Stimulated activated CD4-positive, alpha-beta T cell treated with anti-CD3 and anti-CD28 coated beads, Interleukin-12 subunit alpha, Interleukin-12 subunit beta, amount 100 ng/mL, for 24 hours (primary cell): ENCODE measurements at places on chromosomes 16 and 17.

DNA sequence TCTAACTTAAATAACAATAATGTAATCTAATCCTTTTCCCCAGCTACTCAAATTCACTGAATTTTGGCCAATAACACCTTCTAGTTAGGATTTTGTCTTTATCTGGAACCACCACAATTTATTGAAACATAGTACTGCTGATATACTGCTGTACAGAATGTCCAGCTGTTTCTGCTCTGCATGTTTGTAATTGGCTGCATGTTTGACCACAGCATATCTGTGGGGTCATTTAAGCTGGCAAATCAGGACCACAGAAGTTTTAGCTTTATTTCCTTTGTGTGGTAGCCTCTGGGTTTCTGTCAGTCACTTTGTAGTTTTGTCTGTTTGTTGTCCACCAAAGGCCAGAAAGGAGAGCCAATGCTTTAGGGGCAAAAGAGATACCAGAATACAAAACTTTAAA lies 22.2 kb upstream of the RAB11FIP4 start:
- DNase-seq, result no peak

GRCh38 chr17:79026376-79027273 lies 2.7 kb downstream of the C1QTNF1 start:
- DNase-seq, result no peak

GRCh38 chr17:66678827-66679226 lies 156.1 kb upstream of the CACNG5 start:
- no peak for DNase-seq

DNA sequence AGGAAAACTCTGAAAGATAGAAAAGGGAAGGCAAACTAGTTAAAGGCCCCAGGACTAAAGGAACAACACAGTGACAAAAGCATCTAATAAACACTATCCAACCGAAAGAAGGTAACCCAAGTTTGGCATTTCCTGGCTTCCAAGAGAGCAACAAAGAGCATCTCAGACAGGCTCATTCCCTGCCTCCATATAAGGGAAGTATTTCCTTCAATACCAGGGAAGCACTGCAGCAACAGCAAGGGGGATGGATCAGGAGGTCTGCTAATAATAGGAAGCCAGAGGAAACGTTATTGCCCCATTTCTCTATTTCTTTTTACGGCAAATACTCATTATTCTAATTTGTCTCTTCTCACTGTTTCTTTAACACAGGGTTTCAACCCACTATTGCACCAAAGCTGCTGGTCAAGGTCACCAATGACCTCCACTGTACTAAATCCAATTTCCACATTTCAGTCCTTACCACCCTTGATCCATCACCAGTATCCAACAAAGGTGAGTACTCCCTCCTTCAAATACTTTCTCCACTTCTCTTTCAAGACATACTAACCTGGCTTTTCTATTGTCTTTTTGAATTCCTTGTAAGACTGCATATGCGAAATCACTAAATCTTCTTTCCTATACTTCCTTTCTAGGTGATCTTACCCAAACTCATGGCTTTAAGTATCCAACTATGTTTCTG lies 86.1 kb downstream of the KANSL1 start:
- no peak for DNase-seq

- no peak for DNase-seq
Observed at GRCh38 chr17:75277664-75278071, 6.6 kb upstream of the MIF4GD start.

DNA sequence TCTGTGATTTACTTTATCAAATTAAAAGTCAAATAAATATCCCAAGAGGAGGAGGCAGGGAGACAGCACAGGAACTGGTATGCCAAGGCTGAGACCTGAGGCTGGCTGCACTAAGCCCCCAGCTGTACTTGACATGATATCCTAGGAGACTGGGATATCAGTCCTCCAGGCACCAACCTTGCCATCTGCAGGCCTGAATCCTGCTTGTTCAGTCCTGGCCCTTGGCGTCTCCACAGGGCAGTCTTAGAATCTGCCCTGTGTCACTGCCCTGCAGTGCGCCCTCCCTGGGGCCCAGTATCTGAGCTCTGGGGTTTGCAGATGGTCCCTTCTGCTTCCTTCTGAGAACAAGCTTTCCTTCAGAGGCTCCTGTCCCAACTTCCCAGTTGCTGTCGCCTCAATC lies 75.9 kb downstream of the HS3ST3A1 start:
- no peak for DNase-seq

DNA sequence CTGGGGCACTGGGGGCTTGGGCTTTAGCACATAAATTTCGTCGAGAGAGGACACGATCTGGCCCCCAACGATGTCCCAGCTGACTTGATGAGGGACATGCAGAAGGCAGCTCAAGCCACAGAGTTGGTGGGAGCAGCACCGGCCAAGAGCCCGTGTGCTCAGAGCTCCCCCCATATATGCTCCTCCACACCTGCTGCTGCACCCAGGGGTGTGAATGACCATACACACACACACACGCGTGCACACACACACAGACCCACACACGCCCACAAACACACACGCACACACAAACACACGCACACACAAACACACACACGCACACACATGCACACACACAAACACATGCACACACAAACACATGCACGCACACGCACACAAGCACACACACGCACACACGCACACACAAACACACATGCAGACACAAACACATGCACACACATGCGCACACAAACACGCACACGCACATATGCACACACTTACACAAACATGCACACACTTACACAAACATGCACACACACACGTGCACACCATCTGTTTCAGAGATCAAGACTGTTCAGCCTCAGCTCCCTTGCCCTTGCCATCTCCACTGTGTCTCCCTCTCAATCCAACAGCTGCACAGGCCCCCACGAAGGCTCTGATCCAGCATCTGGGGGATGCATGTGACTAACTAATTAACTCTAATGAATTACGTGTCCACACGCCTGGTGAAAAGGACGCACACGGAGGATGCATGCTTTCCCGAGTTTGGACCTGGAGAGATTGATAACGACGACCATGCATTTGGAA lies 85.6 kb upstream of the TNRC6C start:
- DNase-seq, result no peak

- DNase-seq, result no peak
Observed at GRCh38 chr17:63390090-63390489, 56.0 kb downstream of the CYB561 start.

- no peak for DNase-seq
Observed at GRCh38 chr16:52078716-52079655, 468.0 kb downstream of the TOX3 start.

GRCh38 chr16:3035289-3035971 lies 1.3 kb downstream of the BICDL2 start:
- no peak for DNase-seq

DNA sequence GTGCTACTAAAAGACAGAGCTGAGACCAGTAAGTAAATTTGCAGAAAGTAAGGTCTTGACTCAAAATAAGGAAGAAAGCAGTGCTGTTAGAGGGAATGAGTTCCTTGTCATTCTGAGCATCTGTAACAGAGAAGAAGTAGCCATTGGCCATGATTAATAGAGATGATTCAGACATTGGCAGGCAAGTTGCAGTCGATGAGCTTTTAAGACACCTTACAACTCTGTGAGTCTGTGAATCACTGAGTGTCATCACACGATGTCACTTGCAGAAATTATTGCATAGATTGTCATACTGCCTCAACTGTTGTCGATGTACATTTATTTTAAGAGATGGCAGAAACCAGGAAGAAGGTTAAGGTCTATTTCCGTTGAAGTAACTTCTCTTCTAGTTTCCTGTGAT lies 201.1 kb upstream of the CDH13 start:
- DNase-seq, result no peak

GRCh38 chr16:12147681-12148080 lies 171.1 kb downstream of the SNX29 start:
- no peak for DNase-seq

- DNase-seq, result no peak
Observed at GRCh38 chr17:6843241-6843880, 11.8 kb upstream of the TEKT1 start.

DNA sequence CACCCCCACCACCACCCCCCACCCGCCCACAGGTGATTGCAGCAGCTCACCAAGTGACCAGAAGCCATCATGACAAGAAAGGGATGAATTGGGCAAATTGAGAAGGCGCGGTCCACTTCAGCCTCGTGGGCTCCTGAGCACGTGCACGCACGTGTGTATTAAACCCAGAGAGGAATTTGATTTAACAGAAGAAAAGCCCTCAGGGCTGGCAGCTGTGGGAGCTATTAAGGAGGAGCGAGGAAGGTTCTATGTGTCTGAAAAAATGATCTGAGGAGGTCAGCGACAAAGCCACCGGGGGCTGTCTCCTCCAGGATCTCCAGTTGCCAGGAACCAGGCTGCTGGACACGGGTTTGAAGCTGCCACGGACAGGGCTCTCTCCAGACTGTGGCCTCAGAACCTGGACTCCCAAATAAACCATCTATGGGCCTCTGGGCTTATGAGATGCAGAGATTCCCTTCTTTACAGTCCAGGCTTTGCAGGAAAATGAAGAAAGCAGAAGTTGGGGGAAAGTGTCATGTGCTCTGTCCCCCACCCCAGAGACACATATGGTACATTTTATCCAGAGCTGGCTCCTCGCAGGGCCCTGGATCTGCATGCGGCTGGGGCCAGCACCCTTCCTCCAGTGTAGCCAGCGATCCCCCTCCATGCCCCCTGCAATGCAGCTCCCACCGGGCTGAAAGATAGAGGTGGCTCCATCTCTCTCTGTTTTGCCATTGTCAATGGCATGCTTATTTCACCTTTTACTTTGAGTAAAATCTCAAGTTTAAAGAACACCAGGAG lies 219.7 kb upstream of the RPL38 start:
- no peak for DNase-seq

DNA sequence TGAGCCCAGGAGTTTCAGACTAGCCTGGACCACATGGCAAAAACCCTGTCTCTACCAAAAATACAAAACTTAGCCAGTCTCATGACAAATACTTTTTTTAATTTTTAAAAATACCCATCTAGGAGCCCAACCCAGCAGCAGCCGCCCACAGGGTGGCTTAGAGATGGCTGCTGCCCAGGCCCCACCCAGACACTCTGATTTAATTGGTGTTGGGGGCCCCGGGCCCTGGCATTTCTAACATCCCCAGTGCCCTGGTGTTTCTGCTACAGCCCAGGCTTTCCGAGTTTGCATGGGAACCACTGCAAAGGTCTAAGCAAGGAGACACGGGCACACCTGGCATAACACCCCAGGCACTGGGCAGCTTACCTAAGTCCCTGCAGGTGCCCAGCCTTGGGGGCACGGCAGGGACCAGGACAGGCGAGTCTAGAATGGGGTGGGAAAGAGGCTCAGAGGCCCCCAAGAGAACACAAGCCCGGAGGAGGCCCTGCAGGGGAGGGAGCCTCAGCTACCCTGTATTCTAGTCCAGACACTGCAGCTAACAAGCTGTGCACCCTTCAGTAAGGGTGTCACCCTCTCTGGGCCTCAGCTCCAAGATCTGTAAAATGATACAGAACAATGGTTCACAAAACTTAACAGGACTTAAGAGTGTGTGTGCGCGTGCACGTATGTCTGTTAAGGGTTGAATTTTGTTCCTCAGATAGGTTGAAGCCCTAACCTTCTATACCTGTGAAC lies 48.8 kb downstream of the RMI2 start:
- no peak for DNase-seq

DNA sequence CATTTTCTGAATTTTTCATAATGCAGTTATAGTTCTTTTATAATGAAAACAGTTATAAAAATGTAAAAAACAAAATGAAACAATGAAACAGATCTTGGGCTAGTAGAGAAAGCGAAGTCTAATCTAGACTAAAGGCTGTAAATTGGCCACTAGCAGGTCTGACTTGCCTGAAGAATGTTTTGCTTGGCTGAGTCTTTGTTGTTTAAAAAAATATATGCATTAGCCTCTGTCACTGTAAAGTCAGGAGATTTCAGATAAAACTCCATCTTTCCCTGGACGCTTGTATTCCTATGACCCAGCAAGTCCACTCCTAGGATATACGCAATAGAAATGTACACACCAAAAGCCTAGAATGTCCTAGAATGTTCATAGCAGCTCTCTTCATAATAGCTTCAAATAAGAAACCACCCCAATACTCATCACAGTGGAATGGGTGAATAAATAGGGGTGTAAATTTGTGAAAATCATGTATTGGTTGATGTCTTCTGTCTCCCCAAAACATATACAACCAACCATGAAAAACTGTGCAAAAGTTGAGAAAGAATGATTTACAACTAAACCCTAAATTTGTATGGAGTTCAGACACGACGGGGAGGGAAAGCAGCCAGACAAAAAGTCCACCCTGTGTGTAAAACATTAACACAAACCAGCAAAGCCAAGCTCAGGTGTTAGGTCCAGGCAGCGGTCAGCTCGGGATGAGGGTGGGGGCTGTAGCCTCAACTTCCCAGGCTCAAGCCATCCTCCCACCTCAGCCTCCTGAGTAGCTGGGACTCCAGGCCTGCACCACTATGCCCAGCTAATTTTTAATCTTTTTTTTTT lies 37.7 kb upstream of the MEAK7 start:
- no peak for DNase-seq

- DNase-seq, result no peak
Observed at GRCh38 chr16:2776500-2777139, 460 bp downstream of the ELOB start.

- peak; percentile 64 for DNase-seq
Observed at GRCh38 chr17:50507871-50508572, at the start of gene MYCBPAP. Gene MYCBPAP, plus strand, starts transcription at chr17:50508439. Its CDS starts 236 bp downstream, at chr17:50508675.

GRCh38 chr16:76614269-76614668 lies 337.1 kb downstream of the CNTNAP4 start:
- DNase-seq, result no peak

DNA sequence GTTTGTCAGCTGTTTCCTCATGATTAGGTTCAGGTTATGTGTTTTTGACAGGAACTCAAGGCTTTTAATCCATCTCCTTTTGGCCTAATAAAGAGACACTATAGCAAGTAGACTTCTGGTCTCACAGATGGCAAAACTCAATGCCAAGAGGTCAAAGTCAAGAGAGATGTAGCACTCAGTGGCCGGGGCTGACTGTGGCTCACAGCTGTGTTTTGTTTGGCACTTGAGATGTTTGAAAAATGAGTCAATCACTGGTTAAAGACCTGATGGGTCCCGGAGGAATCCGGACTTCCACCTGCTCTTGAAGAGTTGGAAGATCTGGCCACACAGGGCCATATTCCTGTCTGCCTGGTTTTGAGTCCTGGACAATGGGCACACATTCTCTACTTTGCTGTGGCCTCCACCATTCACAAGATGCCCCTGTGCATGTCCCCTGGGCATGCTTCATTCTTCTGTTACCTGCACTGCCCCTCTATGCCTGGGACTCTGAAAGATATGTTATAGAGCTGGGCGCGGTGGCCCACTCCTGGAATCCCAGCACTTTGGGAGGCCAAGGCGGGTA lies 210.3 kb downstream of the SNX29 start:
- DNase-seq, result no peak

- no peak for DNase-seq
Observed at GRCh38 chr17:49516180-49516579, 21.1 kb downstream of the NGFR start.

DNA sequence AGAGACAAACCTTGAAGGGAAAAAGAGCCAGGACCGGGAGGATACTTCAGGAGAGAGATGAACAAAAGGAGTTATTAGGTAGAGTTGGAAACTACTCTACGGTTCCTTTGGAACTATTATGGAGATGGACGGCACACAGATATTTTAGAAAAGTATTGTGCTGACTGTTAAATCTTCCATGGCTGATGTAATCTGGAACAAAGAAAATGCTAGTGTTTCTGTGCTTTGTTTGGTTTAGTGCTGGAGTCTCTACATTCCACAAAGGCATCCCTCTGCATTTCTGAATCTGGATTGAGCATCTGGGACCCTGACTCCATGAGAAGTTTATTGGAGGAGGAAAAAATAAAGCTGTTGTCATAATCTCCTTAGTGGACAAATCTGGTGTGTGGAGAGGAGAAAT lies 57.2 kb downstream of the RPGRIP1L start:
- no peak for DNase-seq

- DNase-seq, result no peak
Observed at GRCh38 chr16:59181821-59182420, 447.8 kb upstream of the GOT2 start.
